ENCODE measurements at places on chromosomes 5 and 9. TPM values are rescaled to one million over a fixed set of nuclear protein-coding genes. Genes with fewer than 3 reads are reported as not detected.

GRCh38 chr5:159588941-159589340 is 258.7 kb upstream of the IL12B start:
- H3K4me1 ChIP-seq, result no peaks in the 10 kb centered on the region
- DNase-seq, result no peak
- H3K27me3 ChIP-seq, result no peaks in the 10 kb centered on the region
- no peak overlapping the region for H3K27ac ChIP-seq
- no peaks in the 10 kb centered on the region for H3K36me3 ChIP-seq
- no peak overlapping the region for H3K4me3 ChIP-seq

- no peak overlapping the region for H3K4me3 ChIP-seq
- H3K27ac ChIP-seq, result no peak overlapping the region
- no peaks in the 10 kb centered on the region for H3K4me1 ChIP-seq
- peak; percentile 97 for DNase-seq
Observed at GRCh38 chr9:121545875-121546423, 46.3 kb upstream of the GGTA1 start.

- no peaks in the 10 kb centered on the region for H3K27me3 ChIP-seq
- no peak overlapping the region for H3K27ac ChIP-seq
- H3K4me1 ChIP-seq, result no peaks in the 10 kb centered on the region
- DNase-seq, result no peak
- H3K4me3 ChIP-seq, result no peak overlapping the region
Observed at GRCh38 chr5:93956006-93956405, 214.6 kb upstream of the POU5F2 start.

DNA sequence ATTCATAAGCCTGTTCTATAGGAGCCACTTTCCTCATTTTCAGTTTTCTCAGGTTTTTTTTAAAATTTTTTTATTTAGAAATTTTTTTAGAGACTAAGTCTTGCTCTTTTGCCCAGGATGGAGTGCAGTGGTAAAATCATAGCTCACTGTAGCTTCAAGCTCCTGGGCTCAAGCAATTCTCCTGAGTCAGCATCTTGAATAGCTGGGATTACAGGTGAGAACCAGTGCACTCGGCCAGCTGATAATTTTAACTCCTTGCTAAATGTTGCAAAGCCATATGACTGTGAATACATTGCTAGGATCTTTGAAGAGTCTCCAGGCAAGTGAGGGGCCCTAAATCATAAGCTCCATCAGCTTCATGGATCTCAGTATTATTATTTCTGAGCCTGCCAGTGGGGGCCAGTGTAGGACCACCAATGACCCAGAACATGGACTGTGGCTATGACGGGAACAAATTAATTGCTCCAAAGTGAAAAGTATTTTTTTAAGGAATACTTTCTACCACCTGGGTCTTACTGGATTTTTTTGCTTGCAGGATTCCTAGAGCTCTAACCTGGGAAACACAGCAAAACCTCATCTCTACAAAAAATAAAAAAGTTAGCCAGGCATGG is 5.7 kb upstream of the GAPVD1 start:
- peak; percentile 62 for DNase-seq
- no peaks in the 10 kb centered on the region for H3K36me3 ChIP-seq
- peaks cover 2% of the 10 kb centered on the region for H3K4me1 ChIP-seq
- H3K27me3 ChIP-seq, result no peaks in the 10 kb centered on the region
- no peak overlapping the region for H3K27ac ChIP-seq

- no peak overlapping the region for H3K27ac ChIP-seq
- no peaks in the 10 kb centered on the region for H3K27me3 ChIP-seq
- no peaks in the 10 kb centered on the region for H3K4me1 ChIP-seq
- no peak overlapping the region for H3K4me3 ChIP-seq
- no peaks in the 10 kb centered on the region for H3K36me3 ChIP-seq
Observed at GRCh38 chr5:14914623-14915260, 43.2 kb upstream of the ANKH start.

The SPATA6L gene
- not detected for total RNA-seq
